ENCODE measurements at places on chromosomes 1 and 21. TPM values are rescaled to one million over a fixed set of nuclear protein-coding genes. Genes with fewer than 3 reads are reported as not detected.

GRCh38 chr1:109484519-109484975 is 842 bp downstream of the ATXN7L2 start:
- DNase-seq, result no peak

GRCh38 chr1:100483230-100483629 is 54.7 kb upstream of the GPR88 start:
- no peak for DNase-seq

DNA sequence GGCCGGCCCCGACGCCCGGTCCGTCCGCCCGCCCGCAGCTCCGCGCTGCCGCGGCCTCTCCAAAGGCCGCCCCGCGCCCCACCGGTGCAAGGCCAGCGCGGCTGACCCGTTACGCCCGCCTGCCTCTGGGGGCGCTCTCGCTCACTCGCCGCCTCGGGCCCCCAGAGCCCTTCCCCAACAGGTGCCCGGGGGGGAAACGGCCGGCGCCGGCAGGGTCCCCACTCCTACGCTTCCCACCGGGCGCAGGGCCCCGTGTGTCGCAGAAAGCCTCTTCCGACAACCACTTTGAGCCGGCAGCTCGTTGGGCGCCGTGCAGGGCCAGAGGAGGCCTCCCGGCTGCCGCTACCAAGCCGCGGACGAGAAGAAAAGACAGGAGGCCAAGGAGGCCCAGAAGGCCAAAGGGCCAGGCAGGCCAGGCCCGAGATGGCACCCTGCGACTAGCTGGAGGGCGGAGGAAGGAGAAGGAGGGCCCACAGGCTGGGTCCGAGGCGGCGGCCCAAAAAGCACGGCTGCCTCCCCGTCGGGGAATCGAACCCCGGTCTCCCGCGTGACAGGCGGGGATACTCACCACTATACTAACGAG is 64.9 kb upstream of the FCGR2A start:
- peak; percentile 75 for DNase-seq

DNA sequence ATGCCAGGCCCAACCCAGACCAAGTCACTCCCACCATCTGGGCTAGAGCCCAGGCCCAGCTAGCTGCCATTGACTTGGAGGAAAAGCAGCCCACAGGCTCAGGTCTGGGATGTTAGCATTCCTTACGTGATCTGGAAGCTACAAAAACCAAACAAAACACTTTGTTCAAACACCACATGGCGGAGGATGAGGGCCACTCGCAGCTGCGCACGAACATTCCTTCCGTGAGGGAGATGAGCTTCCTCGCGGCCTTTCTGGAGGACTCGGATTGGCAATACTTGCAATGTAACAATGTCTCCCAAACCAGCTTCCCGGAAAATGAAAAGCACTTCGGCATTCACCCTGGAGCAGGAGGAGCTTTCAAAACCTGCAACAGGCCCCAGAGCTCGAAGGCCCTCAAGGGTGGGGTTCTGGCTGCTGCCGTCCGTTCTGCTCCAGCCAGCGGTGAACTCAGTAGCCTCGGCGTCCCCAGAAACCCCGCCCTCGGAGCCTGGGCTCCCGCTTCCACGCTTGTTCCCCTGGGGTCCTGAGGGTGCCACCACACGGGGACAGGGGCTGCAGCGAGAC is 40.5 kb downstream of the COL6A1 start:
- DNase-seq, result peak; percentile 82

DNA sequence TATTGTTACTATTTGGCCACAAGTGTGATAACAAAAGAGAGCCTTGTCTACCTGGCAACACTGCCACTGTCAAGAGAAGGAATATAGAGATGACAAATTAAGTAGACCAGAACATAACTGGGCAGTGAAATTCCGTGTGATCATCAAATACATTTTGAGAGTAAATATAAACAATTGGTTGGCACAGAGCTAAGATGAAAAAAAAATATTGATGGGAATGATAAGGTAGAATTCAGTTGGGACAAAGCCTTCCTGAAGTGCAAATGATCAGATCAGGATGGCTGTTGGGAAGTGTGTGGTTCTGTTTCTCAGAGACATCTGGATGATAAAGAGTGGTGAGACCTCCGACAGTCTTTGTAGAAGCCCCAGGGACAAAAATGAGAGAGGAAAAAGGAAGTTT is 205.5 kb upstream of the CAMK1G start:
- DNase-seq, result no peak

GRCh38 chr1:7042322-7043190 is 257.3 kb downstream of the CAMTA1 start:
- no peak for DNase-seq

- DNase-seq, result no peak
Observed at GRCh38 chr1:2594641-2595131, 8.1 kb downstream of the PRXL2B start.

DNA sequence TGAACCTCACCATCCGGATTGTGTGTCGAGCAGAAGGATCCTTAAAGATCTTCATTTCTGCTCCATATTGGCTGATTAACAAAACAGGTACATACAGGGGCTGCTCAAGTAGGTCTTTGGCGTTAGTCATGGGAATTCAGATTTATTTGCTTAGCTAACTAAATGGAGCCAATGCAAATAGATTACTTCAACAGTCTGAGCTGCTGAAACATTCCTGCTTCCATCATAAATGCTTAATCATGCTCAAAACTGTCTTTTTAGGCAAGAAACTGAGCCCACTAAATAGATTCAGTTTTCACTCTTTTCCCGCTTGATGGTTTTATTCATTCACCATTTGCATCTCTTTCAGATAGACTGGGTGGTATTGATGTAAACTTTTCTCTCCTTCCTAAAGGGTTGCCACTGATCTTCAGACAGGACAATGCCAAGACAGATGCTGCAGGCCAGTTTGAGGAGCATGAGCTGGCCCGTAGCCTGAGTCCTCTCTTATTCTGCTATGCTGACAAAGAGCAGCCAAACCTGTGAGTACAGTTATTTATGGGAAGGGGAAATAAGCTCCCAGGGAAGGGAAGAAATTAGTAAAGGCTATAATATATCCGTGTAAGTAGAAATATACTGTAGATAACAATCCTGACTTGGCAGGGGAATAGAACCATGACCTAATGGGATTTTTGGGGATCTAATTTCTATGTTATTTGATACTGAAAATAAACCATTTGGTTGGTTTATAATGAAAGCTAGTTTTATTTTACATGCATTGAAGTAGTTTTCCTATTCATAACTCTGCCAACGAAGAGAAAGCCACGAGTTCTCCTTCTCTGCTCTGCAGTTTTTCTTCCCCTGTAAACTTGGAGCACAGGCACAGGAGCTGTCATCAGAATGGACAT is 126.4 kb downstream of the VPS13D start:
- DNase-seq, result no peak

CFAP57 gene
- total RNA-seq, result not detected

DLGAP3 gene
- 0.10 TPM for total RNA-seq

C4BPA gene
- total RNA-seq, result not detected

WNT2B gene
- total RNA-seq, result 2.0 TPM

DPYD gene
- 11.6 TPM for total RNA-seq

OR2T2 gene
- total RNA-seq, result not detected

CLCA1 gene
- not detected for total RNA-seq
